NCI-H1436 treated with DMSO at 0.1 percent for 48 hours (cell line): ENCODE measurements at places on chromosomes 2 and 18.

DNA sequence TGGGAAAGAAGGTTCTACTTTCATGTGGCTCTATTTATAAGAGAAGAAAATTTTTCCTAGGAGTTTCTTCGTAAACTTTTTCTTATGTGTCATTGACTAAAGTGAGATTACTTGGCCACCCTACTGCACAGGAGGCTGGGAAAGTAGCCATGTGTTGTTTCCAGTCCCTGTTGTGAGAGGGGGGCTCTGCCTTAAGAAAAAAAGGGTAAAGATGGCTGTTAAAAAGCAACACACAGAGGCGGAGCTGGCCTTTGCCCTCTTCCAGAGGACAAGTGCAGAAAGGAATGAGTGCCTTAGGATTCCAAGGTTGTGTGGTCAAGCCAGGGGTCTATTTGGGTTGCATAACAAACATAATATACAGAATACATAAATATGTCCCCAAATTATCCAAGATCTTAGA, 230.0 kb upstream of the CXCR4 start:
- DNase-seq: no peak

DNA sequence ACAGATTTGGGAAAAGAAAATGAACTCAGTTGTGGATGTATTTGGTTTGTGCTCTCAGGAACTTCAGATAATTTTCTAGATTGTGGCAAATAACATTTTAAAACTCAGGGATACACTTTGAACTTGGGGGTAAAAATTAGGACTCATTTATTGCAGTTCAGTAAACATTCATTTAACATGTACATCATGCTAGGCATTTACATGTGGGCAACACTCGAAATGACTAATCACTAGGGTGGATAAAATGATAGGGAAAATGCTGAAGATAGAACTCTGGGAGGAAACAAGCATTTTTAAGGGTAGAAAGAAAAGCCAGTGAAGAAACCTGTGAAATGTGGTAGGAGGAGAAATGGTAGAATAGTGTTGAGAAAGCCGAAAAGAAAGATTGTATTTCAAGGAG, 7.8 kb downstream of the FAM117B start:
- no peak for DNase-seq

DNA sequence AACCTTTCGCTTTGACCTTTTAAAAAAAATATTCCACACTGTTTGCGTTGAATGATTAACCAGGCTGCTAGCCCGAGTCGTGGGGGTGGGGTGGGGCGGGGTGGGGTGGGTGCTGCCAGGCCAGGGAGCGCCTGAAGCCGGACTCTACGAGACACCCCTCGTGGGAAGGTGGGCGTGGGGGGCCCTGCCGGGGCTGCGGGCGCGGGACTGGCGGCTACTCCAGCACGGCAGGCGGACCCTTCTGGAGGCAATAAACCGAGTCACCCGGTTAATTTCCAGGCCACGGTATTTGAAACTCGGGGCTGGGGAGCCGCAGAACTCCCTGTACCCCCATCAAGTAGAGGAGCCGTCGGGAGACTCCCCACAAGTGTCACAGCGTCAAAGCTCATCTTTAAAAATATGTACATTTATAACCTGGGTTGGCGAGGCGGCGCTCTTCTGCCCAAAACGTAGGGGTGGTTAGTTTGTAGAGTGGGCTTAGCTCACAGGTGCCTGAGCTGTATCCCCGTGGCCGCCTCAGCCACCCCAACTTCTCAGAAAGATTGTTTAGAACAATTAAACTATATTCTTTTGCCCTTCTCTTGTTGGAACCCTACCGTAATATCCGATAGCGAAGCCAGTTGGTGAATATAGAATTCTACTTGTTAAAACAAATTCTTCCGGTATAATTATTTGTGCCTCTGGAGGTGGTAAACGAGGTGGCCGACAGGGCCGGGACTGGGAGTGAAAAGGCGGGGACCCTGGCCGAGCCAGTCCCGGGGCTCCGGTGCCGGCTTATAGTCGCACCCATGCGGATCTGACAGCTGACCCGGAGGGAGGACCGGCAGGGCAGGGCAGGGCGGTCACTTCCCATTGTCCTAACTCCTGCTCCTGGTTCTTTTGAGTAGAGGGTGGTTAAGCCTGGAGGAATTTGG, 1.4 kb downstream of the B3GNT2 start:
- no peak for DNase-seq

- peak; percentile 4 for DNase-seq
Observed at GRCh38 chr2:239600001-239600593, 199.3 kb upstream of the HDAC4 start.
